ENCODE measurements at places on chromosomes 6 and 20.

- DNase-seq = no peak
These were observed 83.4 kb upstream of the FRMD1 start for GRCh38 chr6:168162366-168162765.

GRCh38 chr6:52815167-52816092 lies 11.8 kb upstream of the GSTA1 start:
- peak; percentile 83 for DNase-seq

DNA sequence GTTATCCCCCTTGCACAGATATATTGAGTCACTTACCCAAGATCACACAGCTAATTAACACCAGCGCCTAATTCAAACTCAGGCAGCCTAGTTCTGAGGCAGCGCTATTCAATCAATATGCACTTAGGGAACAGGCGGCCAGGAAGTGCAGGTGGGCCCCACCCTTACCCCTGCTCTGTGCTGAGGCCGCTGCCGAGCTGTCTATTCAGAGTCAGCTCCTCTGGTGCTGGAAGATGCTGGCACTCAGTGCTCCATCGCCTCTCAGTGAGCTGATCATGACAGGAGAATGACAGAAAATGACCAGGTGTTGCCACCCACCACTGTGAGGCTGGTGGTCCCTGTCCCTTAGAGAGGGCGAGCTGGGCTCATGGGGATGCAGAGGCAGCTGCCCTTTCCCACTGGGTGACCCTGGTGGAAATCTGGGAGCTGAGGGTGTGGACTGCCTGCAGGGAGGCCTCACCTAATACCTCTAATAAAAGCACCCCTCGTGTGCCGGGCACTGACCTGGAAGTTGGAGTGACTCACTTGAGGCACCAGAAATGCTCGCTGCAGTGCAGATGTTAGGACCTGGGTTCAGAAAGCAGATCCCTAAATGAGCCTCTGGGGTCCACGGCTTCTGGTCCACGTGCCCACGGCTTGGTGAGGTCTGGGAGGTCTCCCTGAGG lies 42.5 kb upstream of the CD93 start:
- DNase-seq = no peak

DNA sequence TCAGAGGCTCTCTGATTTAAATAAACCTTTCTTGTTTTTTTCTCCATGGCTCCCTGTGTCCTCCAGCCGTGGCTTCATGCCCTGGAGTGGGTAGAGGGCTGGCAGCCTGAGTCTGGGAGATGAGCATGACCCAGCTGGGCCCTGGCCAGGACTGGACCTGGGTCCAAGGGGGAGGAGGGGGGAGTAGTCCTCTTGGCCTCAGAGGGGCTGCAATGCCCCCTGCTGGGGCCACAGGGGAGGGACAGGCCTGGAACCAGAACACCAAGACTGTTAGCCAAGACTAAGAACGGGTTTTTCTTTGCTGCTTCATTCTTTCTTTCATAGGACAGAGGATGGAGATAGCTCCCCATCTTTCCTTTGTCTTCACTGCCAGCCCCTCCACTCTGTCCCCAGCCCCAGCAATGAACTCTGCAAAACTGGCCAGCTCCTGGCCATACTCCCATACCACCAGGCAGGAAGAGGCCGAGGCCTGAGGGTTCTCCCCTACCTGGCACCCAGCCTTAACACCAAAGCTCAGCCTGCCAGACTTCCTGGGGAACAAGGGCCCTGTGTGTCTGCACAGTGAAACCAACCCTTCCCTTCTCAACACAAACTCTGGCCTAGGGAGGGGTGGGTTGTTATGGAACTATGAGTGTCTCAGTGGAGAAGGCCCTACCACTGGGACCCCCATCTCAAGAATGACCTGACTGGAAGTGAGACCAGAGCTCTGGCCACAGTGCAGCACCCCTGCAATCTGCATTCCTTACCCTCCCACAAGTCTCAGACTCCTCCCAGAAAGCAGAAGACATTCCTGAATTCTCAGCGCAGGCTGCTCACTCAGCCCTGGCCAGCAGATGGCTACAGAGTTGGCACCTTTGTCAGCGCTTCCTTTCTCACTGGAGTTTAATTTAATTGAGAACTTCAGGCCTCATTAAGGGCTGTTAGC lies 11.0 kb downstream of the SLC29A1 start:
- DNase-seq = peak; percentile 63

DNA sequence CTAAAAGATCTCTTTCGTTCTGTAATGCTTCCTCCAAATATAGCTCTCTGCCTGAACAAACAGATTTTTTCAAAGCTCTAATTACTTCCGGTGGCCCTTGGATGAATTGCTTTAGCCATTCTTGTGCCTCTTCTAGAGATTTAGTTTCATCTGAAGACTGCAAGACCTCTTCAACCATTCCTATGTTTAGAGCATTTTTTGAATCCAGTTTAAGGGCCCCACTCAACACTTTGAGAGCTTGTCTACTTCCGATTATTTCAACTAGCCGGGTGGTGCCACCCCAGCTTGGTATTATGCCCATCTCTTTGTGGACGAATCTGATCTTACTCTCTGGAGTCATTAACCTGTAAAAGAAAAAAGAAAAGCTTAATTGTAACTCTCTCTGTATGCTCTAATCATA lies 23.3 kb downstream of the RNF146 start:
- no peak for DNase-seq

- DNase-seq = no peak
These were observed 93.0 kb upstream of the KCNK16 start for GRCh38 chr6:39415482-39415881.

- peak; percentile 2 for DNase-seq
These were observed 549.4 kb upstream of the SYNCRIP start for GRCh38 chr6:86192123-86192522.

DNA sequence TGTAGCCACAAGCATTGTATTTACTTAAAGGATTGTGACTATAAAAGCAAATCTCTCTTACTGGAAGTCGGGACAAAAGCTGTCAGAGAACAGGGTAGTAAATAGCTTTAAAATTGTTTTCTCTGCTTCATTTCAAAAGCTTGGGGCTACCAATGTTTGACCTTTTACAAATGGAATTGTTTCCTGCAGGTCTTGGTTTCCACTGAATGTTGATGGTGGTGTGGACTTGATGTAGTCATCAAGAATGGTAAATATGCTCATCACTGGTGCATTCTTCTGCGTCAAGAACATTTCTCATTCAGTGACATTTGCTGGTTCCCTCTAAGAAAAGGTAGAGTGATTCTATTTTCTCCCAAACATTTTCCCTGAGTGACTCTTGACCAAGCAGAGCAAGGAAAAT lies 435.4 kb upstream of the KHDRBS2 start:
- DNase-seq = no peak

GRCh38 chr6:1679688-1680068 lies 70.0 kb downstream of the FOXC1 start:
- no peak for DNase-seq

GRCh38 chr6:72748759-72749158 lies 126.9 kb downstream of the KCNQ5 start:
- peak; percentile 70 for DNase-seq

- DNase-seq = no peak
These were observed 76.9 kb downstream of the PLCG1 start for GRCh38 chr20:41214202-41214601.

- DNase-seq = no peak
These were observed 49.8 kb downstream of the KCTD20 start for GRCh38 chr6:36492621-36493020.

DNA sequence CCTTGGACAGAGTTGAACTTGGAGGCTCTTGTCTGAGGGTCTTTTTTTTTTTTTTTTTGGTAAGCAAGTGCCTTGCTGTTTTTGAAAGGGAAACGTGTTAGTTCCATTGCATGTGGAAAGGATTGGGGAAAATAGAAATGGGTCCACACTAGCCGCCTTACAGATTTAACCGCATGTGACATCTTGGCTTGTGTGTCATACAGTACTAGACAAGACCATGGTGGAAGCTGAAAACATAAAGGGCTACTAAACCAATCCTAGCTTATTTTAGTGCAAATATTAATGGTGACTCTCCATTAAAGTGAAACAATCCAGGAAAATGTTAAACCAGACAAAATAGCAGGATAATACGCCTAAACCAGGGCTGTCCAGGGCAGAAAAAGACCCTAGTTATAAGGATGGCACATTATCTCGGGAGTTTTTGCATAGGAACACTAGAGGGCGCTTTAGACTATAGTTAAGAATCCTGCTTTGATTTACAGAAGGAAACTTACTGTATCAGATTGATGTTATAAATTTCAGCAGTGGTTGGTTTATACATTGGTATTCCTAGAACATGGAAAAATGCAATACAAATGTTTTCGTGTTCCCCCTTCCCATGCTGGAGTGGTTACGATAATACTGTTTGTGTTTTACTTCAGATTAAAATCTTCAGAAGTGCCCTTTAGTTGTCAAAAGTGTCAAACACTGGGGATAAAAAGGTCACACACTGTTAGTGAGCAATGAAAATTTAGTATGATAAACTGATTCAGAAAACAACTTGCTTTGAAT lies 59.8 kb upstream of the DEK start:
- DNase-seq = peak; percentile 44

GRCh38 chr20:51404297-51405060 lies 138.0 kb downstream of the NFATC2 start:
- peak; percentile 54 for DNase-seq

GRCh38 chr20:6719369-6719721 lies 48.1 kb upstream of the BMP2 start:
- DNase-seq = no peak

GRCh38 chr6:5968817-5969734 lies 37.6 kb downstream of the NRN1 start:
- DNase-seq = peak; percentile 74

GRCh38 chr20:14757728-14758127 lies 420.3 kb upstream of the FLRT3 start:
- DNase-seq = no peak

- peak; percentile 72 for DNase-seq
These were observed 6.7 kb downstream of the PSMA7 start for GRCh38 chr20:62136283-62137091.

- DNase-seq = no peak
These were observed 114.1 kb downstream of the PLCB1 start for GRCh38 chr20:8246153-8246552.

DNA sequence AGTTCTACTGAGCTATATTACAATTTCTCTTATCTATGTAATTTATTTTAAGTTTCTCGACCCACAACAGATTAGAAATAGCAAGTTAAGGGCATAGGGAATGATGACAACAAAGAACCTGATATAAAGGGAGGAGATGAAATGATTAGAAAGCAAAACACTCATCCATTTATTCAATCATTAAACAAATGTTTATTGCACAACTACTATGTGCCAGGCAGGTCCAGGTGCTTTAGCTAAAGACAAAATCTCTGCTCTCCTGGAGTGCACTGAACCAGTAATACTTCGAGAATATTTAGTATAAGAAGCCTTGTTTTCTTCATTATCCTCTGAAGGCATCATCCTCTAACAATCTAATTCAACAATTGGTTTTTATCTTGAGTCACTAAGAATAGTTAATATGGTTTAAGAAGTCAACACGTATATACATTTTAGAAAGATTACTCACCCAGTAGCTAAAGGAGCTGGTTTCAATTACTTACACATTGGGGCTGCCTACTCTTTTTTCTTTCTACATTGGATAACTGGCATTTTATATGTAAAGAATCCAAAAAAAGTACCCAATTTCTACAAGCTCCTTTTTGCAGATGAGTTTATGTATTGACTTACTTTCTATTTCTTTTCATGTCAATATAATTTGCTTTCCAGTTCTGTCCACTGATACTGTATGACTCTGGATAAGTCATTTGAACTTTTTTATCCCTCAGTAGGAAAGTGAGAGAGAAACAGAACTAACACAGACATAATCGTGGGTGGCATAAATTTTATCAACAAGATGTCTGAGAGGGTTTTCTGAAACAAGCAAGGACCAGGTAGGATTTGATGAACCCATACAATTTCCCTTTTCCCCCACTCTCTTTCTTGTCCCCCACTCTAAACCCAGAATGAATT lies 312.6 kb downstream of the CLIC5 start:
- DNase-seq = no peak

DNA sequence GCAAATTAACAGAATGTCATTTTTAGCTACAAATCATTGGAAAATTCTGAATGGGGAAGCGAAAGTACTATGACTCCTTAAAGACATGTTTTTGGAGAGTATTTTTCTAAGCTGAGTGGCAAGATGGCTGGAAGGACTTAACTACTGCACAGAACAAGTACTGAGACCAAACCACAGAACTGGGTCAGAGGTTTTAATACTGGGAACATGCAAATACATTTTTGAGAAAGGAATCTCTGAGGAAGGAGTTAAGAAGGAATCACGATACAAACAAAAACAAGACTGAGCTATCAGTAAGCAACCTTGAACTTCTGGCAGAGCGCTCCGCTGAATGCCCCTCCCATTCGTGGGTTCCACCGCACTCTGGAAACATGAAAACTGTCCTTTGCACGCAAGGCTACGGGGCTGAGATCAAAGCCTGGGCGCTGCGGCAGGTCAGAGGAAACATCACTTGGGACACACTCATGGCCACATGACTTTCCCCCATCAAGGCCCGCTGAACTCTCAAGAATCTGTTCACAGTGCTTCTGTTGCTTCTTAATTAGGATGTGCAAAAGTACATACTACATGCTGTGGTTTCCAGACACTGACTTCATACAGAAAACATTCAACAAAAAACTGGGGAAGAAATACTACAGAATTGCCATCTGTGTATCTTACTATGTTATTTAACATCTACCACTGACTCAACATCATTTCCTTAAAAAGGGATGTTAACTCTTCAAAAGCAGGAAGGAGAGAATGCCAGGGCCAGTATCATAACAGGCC lies 27.8 kb downstream of the SLC23A2 start:
- DNase-seq = no peak

DNA sequence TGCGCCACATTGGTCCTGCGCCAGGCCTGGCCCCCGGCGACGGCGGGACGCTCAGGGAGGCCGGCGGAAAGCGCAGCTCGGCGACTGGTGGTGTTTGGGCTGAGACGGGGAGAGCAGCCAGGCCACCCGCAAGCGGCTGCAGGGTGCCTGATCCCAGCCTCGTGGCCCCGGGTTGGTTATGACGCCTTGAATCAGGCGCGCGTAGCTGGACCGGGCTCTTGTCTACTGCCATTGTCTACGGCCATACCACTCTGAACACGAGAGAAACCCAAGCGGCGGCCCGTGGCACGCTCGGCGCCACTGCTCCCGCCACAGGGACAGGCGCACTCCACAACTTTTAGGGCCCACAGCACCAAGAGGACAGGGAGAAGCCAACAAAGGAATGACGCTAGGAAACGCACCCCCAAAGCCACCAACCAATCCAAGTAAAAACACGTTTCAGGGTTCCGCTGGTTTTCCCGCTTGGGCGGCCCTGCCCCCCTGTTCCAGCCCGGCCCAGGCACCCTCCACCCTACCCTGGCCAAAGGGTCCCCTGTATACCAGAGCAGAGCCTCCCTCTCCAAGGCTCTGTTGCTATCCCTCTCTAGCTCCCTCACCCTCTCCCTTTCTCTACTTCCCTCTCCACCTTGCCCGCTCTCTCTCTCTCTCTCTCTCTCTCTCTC lies 1849.3 kb upstream of the DEFB115 start:
- DNase-seq = peak; percentile 41

DNA sequence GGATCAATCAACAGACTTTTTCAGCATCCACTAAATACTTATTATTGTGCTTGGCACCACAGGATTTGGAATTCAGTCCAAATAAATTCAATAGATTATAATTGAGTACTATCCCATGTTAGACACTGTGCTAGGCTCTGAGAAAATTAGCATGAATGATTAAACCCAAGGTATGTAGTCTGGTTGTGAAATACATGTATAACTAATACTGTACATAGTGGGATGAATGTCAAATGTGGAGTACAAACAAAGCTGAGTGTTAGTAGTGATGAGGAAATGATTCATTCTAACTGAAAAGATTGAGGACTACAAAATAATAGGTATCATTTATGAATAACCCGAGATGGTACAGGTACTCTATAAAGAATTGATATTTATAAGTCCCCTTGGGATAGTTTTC lies 111.9 kb upstream of the FLRT3 start:
- DNase-seq = no peak
